ENCODE measurements at places on chromosomes 2 and 18.

- DNase-seq = no peak
Measured at GRCh38 chr18:77096936-77097886, 35.4 kb downstream of the MBP start.

- peak; percentile 45 for DNase-seq
Measured at GRCh38 chr18:22983175-22983574, 50.0 kb downstream of the RBBP8 start.

GRCh38 chr2:111171337-111171930 is 50.7 kb downstream of the BCL2L11 start:
- DNase-seq = no peak

DNA sequence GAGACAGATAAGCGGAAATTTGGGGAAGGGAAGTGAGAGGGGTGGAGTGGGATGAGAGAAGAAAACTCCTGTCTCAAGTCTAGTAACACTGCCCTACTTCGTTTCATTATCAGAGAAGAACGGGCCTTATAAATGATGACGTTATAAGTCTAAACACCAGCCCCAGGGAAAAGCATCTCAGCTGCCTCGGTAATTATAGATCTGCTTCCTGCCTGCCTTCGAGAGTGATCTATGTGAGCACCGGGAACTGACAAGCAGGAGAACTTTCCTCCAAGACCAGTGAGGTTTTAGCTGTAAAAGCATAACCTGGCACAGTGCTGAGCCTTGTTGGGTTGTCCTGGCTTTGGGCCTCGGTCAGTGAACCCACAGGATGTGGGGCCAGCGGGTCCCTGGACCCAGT is 227.9 kb upstream of the SIX2 start:
- DNase-seq = no peak

DNA sequence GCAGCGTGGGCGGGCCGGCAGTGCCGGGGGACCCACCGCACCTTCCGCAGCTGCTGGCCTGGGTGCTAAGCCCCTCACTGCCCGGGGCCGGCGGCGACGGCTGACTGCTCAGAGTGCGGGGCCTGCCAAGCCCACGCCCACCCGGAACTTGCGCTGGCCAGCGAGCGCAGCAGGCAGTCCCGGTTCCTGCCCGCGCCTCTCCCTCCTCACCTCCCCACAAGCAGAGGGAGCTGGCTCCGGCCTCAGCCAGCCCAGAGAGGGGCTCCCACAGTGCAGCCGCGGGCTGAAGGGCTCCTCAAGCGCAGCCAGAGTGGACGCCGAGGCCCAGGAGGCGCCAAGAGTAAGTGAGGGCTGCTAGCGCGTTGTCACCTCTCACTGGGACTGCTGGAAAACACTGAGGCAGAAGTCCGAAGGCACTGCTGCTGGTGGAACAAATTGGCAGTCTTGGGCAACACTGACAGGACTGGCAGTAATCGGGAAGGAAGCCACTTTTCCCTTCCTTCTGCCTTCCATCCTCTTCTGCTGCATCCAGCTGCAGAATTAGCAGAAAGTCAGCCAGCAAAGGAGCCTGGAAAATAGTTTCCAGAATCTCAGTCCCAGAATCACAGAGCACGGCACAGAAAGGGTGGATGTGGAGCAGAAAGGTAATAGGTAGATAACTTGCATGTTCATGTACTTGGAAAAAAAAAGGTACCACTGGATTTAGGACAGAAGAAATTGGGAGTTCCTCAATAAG is 179.4 kb upstream of the FN1 start:
- no peak for DNase-seq

DNA sequence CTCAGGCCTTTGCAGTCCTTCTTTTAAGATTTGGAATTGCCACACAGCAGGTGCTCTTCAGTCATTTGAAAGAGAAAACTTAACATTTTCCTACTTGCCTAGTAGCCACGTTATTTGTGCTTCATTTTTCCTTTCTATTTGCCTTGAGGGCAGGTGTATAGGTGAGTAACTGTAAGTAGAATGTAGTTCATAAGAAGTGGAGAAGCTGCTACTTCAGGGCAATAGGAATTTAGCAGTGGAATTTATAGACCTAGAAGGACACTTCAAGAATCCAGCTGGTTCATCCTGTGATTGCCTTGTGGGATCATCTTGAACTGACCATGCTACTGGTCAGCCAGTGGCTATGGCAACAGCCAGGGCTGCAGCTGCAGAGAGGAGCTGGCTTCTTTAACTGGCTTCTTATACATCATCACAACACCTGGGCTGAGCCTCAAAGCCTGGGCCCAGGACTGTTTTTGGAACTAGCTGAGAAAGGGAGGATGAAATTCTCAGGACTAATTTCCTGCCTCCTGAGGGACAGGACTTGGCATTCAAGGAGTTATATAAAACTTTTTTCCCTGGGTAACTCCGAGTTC is 5.1 kb upstream of the LANCL1 start:
- DNase-seq = no peak

- DNase-seq = peak; percentile 40
Measured at GRCh38 chr2:193963472-193964119, 1693.4 kb upstream of the SLC39A10 start.

- DNase-seq = no peak
Measured at GRCh38 chr2:205800773-205801172, 118.5 kb downstream of the NRP2 start.
